Glutamatergic neuron (in vitro differentiated cells): ENCODE measurements at places on chromosomes 12 and 14.

GRCh38 chr12:30794591-30795409, 40.0 kb upstream of the CAPRIN2 start:
- DNase-seq, result no peak

DNA sequence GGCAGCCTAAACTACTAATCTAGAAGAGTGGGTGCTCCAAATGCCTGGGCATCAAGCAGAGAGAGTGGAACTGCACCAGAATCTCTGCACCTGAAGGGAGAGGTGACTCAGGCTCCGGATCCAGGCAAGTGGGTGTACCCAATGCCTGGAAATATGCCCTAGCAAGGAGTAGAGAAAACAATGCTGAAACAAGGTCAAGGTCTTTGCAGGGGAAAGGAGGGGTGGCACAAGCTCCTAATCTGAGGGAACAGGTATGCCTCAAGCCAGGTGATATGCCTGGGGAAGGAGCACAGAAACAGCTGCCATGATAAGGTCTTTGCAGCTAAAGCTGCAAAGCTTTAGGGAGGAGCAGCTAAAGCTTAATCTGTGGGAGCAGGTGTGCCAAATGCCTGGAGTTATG, 136.0 kb upstream of the KITLG start:
- no peak for DNase-seq

DNA sequence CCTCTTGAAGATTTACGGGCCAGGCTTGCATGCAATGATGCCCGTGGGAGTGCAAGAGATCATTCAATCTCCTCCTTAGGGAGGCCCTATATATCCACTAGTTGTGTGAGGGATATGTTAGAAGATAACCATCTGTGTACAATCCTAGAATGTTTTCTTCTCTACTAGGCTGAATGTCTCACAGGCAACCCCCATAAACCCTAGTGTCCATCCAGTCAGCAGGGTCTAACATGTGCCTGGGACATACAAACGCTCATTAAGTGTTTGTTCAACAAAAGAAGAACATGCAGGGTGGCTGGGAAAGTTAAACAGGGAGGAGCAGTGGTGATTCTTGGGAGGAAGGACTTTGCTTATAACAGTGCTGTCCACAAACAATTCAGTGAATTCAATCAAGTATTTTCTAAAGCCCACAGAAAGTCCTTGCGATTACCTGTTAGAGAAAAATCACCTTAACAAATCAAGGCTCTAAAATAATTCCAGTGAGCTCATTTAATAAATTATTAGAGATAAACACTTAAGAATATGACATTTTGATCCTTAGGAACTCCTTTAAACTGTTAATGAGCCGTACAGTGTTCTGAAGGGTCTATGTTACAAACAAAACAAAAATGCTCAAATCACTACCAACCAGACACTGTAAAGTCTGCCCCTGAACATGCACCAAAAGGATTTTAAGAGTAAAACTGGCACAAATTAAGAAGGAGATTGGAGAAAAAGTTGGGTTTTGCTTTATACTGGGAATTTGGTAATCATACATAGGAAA, 96.6 kb upstream of the FERMT2 start:
- no peak for DNase-seq

DNA sequence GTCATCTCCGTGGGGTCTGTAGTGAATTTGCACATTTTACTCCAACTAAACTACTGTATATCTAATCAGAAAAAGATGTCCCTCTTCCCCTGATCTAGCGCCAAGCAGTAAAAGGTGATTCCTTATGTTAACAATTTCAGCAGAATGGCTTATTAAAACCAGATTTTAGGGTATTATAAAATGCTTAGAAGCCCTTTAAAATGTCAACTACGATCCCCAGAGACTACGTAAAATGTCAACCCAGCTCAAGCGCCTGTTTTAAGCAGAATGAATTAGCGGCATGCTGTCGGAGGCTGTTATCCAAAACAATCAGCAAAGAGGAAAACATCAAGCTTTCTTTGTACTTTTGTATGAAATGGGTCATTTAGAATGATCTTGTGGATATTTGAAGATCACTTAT, 408.9 kb downstream of the SOX5 start:
- no peak for DNase-seq

GRCh38 chr12:123483602-123484248, 25.8 kb downstream of the SNRNP35 start:
- DNase-seq, result no peak

DNA sequence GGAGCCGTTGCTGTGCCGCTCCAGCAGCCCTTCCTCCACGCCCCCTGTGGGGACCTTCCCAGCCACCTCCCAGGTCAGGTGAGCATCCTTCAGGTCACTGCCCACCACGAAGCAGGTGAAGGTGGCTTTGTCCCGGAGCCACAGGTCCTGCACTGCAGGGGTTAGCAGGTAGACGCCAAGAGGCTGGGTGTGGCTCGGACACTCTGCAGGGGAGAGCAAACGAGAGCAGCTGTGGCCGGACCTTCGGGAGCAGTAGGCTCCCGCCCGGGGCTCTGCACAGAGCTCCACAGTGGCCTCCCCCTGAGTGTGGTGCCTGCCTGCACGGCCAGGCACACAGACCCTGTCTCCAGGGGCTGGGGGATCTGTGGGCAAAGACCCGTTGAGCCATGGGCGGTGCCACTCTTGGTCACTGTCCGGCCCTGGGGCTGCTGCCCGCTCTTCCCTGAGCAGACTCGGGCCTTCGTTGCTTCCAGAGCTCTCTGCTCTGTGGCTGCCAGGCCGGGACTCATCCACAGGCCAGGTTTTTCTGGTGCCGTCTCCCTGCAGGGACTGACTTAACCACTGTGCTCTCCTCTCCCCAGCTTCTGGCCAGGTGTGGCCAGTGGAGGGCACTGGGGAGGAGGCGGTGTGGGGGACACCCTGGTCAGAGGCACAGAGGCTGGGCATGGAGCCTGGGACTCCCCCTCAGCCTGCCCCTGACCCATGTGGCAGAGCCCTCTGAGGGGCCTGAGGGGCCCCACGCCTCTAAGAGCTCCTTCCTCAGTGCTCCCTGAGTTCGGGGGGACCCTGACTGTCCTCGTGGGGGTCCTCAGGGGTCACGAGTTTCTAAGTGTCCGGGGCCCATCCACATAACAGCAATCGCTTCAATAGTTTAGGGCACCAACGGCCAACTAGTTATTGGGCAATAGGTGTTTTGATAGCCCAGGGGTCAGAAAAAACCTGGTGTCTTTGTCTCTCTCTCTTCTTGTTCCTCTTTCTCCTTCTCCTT, 314.9 kb downstream of the TMEM121 start:
- DNase-seq, result no peak

DNA sequence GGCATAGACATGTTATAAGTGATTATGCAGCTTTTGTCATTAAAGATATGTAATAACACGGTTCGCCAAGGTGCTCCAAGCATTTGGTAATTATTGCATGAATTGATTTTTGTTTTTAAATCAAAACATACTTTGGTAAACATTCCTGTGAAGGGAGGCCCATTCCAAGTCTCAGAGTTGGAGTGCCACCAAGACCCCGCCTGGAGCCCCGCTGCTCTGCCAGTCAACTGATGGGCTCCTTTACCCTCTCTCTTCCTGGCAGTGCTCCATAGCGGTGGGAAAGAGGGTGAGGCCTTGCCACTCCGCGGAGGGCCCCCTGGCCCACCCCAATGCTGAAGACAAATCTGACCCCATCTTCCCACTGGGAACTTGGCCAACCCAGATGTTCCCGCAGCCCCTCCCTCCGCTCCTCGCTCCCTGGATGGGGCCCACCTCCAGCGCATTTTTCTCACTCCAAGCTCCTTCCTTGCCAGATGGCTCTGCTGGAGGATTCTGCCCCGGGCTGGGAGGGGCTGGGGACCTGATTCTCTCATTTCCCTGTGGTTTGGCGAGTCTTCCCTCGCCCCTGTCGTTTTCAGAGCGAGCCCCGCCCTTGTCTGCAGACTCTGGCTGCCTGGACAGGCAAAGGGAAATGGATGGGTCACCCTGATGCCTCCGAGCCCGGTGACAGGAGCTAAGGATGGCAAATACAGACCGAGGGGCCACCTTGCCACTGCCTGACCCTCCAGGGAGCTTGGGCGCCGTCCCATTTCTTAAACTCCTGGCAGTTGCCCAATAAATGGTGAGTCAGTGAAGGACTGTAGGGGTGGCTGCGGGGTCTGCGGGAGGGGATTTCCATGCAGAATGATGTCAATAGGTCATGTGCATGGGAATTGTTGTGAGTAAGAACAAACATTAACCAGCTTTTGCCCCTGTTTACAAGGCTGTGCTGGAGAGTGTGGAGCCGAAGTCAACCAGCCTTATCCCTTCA, 9.2 kb upstream of the PAPLN start:
- peak; percentile 50 for DNase-seq
